ENCODE measurements at places on chromosomes 2 and 18.

DNA sequence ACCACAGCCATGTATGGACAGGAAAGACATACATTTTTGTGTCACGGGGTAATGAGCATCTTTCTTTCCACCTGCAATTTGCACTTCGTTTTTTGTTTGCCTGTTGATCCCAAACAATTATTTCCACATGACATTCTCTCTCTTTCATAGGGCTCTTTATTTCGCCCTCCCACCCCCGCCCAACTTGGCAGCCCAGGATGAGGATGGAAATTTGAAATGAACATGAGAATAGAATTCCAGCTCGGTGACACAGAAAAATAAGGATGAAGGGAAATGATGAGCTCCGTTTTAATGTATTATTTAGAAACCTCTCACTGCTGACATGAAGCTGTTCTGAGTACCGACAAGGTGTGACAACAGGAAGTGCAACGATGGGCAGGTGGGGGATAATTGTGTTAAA lies 443.3 kb downstream of the SOCS6 start:
- no peaks in the 10 kb centered on the region for H3K4me1 ChIP-seq
- no peaks in the 10 kb centered on the region for H3K27me3 ChIP-seq
- H3K36me3 ChIP-seq, result no peaks in the 10 kb centered on the region
- no peak overlapping the region for H3K4me3 ChIP-seq
- no peak for DNase-seq

GRCh38 chr2:174781298-174781697 lies 17.0 kb upstream of the CHRNA1 start:
- H3K27ac ChIP-seq, result no peak overlapping the region
- peaks cover 35% of the 10 kb centered on the region for H3K4me1 ChIP-seq
- no peak for DNase-seq
- H3K36me3 ChIP-seq, result no peaks in the 10 kb centered on the region

- H3K27me3 ChIP-seq, result no peaks in the 10 kb centered on the region
- no peak overlapping the region for H3K4me3 ChIP-seq
- H3K36me3 ChIP-seq, result no peaks in the 10 kb centered on the region
- DNase-seq, result no peak
- peaks cover 9% of the 10 kb centered on the region for H3K4me1 ChIP-seq
These were observed 10.4 kb upstream of the GALNT1 start for GRCh38 chr18:35571138-35571537.

DNA sequence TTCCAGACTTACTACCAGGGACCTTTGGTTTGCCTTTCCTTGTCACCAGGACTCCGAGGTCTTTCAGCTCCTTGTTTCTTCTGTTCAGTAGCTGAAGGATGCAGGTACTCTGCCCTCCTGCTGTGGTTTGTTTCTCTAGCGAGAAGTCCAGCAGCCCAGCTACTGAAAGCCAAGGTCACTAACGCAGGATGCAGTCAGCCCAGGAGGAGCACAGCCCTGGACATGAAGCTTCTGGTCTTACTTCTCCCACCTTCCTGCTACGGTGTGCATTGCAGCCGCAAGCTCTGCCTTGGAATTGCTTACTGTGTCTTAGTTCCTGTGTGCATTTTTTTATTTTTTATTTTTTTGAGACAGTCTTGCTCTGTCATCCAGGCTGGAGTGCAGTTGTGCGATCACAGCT lies 62.4 kb downstream of the DGKD start:
- peaks cover 4% of the 10 kb centered on the region for H3K36me3 ChIP-seq
- no peak for DNase-seq
- H3K27me3 ChIP-seq, result no peaks in the 10 kb centered on the region
- H3K4me1 ChIP-seq, result peaks cover 73% of the 10 kb centered on the region
- H3K4me3 ChIP-seq, result no peak overlapping the region

- no peaks in the 10 kb centered on the region for H3K4me1 ChIP-seq
- H3K27me3 ChIP-seq, result no peaks in the 10 kb centered on the region
- H3K4me3 ChIP-seq, result no peak overlapping the region
- no peaks in the 10 kb centered on the region for H3K36me3 ChIP-seq
These were observed 62.5 kb upstream of the HPCAL1 start for GRCh38 chr2:10240161-10240681.

DNA sequence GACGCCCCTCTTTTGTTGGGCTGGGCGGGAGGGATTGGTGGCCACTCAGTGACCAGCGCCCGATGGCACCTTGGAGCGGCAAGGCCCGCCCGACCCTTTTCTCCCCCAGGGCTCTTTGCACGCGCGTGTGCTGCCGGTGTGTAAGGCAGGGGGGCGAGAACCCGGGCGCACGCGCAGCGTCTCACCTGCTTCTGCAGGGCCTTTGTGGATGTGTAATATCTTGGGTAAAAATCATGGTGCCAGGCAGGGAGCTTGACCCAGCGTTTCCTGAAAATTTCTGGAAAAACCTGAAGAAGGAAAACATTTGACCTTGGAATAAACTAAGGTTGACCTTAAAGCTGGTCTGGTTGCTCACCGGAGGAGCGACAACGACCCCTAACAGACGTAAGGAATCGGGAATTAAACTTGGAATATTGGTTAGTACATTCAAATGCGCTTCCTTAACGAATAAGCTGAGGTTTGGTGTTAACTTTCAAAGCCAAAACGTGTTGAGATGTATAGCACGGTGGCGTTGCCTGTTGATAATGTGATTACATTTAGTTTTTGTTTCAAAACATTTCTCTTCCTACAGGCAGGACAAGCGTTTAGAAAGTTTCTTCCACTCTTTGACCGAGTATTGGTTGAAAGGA lies 438 bp downstream of the HSPE1 start:
- H3K36me3 ChIP-seq, result peaks cover 30% of the 10 kb centered on the region
- H3K4me1 ChIP-seq, result peaks cover 57% of the 10 kb centered on the region
- peak overlapping the region; percentile 98 for H3K27ac ChIP-seq
- DNase-seq, result no peak
- H3K27me3 ChIP-seq, result no peaks in the 10 kb centered on the region

DNA sequence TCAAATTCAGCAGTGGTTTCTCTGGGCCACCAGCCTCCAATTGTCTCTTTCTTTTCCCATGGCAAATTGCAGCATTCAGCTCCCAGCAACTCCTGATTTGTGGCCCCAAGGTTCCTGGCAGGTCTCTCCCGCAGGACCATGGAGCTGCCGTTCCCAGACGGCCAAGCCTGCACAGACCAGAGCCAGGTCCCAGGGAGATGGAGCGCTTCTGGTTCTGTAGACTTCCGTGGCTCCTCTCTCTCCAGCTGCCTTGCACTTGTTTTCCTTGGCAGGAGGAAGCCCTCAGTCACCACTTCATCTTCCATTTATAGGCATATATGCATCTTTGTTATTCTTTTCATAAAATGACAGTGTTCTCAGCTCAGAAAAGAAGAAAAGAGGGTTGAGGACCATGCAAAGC lies 21.7 kb downstream of the TNP1 start:
- no peaks in the 10 kb centered on the region for H3K4me1 ChIP-seq
- H3K27ac ChIP-seq, result no peak overlapping the region
- H3K4me3 ChIP-seq, result no peak overlapping the region
- no peaks in the 10 kb centered on the region for H3K36me3 ChIP-seq
- no peaks in the 10 kb centered on the region for H3K27me3 ChIP-seq
- no peak for DNase-seq

DNA sequence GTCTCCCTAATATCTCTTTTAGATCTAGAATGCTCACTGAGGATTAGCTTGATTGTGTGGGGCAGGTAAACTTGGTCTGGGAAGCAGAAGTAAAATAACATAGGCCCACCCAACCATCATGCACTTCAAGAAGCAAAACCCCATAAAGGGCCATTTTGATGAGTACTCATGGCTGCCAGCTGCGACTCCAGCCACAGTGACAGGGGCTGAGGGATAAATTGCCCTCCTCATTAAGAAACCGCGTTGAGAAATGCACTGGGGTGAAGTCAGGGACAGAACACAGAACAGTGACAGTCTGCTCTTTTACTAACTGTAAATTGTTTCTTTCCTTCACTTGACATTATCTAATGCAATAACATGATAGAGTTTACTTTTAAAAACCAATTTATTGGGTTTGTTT lies 60.2 kb downstream of the RND3 start:
- no peaks in the 10 kb centered on the region for H3K4me1 ChIP-seq
- no peak overlapping the region for H3K27ac ChIP-seq
- DNase-seq, result no peak
- no peak overlapping the region for H3K4me3 ChIP-seq
- no peaks in the 10 kb centered on the region for H3K27me3 ChIP-seq
- H3K36me3 ChIP-seq, result no peaks in the 10 kb centered on the region

GRCh38 chr2:197092431-197092830 lies 165.9 kb upstream of the PGAP1 start:
- H3K27me3 ChIP-seq, result no peaks in the 10 kb centered on the region
- DNase-seq, result no peak
- no peak overlapping the region for H3K27ac ChIP-seq
- H3K4me1 ChIP-seq, result no peaks in the 10 kb centered on the region
- H3K36me3 ChIP-seq, result peaks cover 83% of the 10 kb centered on the region

DNA sequence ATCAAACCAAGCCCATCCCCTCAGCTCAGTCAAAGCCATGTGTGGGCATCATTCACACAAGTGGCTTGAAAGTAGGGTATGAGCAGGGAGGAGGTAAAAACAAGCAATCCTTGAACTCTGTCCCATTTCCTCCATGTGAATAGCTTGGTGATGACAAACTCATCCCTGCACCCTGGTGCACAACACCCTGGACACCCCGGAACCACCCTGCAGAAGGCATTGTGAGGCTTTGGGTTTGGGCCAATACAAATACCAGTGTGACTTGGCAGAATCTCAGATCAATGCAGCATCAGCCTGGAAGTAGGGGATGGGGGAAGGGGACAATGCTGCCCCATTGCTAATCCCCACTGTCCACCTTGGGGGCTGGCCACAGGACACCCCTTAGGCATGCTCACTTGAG lies 28.6 kb downstream of the TGFA start:
- H3K4me1 ChIP-seq, result no peaks in the 10 kb centered on the region
- H3K27ac ChIP-seq, result no peak overlapping the region
- H3K4me3 ChIP-seq, result no peak overlapping the region
- no peaks in the 10 kb centered on the region for H3K27me3 ChIP-seq

- H3K4me1 ChIP-seq, result no peaks in the 10 kb centered on the region
- no peaks in the 10 kb centered on the region for H3K27me3 ChIP-seq
- no peak overlapping the region for H3K4me3 ChIP-seq
- DNase-seq, result no peak
- H3K27ac ChIP-seq, result no peak overlapping the region
These were observed 36.3 kb upstream of the CCDC68 start for GRCh38 chr18:54995421-54996143.

- H3K4me1 ChIP-seq, result no peaks in the 10 kb centered on the region
- H3K27ac ChIP-seq, result no peak overlapping the region
- peaks cover 12% of the 10 kb centered on the region for H3K27me3 ChIP-seq
- no peak overlapping the region for H3K4me3 ChIP-seq
These were observed 44.9 kb upstream of the LONRF2 start for GRCh38 chr2:100367163-100367562.

DNA sequence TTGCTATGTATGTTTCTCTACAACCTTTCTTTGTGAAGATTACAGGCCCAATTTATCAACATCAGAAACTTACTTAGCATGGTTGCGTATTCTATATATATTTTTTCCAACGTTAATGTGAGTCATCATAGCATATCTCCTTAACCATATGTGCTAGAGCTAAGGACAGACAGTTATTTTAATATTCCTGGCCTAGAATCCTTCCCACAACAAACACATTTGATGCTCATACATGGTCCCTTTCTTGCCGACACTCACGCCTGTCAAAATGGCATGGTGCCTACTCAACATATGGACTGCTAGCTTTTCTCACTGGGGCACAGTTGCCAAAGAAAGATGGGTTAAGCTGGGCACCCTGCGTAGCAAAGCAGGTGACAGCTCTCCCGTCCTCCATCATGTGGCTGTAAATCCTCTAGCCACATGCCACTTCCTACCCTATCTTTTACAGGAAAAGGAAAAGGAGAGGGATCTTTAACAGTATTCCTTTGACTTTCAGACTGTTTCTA lies 75.2 kb upstream of the GALNT5 start:
- H3K4me3 ChIP-seq, result no peak overlapping the region
- DNase-seq, result no peak
- H3K36me3 ChIP-seq, result no peaks in the 10 kb centered on the region
- no peak overlapping the region for H3K27ac ChIP-seq

- no peaks in the 10 kb centered on the region for H3K4me1 ChIP-seq
- H3K4me3 ChIP-seq, result no peak overlapping the region
- H3K27ac ChIP-seq, result no peak overlapping the region
- peaks cover 5% of the 10 kb centered on the region for H3K27me3 ChIP-seq
- H3K36me3 ChIP-seq, result no peaks in the 10 kb centered on the region
These were observed 69.9 kb upstream of the ITGA6 start for GRCh38 chr2:172357442-172357841.

DNA sequence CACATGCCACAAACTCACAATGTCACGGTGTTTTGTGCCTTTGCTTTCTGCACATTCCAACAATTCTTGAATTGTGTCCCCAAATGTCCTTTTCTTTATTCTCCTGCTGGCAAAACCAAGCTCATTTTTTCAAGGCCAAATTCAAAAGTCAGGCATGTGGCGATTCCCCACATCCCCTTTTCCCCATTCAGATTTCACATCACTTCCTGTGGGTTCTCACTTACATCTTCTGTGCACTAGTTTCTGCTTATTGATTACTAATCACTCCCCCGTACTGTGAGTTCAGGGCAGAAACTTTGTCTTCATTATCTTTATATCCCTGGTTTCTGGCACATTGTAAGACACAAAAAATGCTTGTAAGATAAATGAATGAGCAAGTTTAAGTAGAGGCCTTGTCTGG lies 69.2 kb downstream of the AP1S3 start:
- DNase-seq, result no peak
- H3K27me3 ChIP-seq, result no peaks in the 10 kb centered on the region
- H3K4me1 ChIP-seq, result no peaks in the 10 kb centered on the region
- H3K27ac ChIP-seq, result no peak overlapping the region
- no peak overlapping the region for H3K4me3 ChIP-seq

GRCh38 chr2:240463866-240464481 lies 28.5 kb downstream of the GPC1 start:
- no peaks in the 10 kb centered on the region for H3K36me3 ChIP-seq
- no peak for DNase-seq
- no peaks in the 10 kb centered on the region for H3K4me1 ChIP-seq
- H3K4me3 ChIP-seq, result no peak overlapping the region

- peaks cover 13% of the 10 kb centered on the region for H3K36me3 ChIP-seq
- no peak overlapping the region for H3K27ac ChIP-seq
- no peaks in the 10 kb centered on the region for H3K27me3 ChIP-seq
- DNase-seq, result no peak
- no peak overlapping the region for H3K4me3 ChIP-seq
These were observed 174.8 kb downstream of the DYM start for GRCh38 chr18:49285627-49286026.

DNA sequence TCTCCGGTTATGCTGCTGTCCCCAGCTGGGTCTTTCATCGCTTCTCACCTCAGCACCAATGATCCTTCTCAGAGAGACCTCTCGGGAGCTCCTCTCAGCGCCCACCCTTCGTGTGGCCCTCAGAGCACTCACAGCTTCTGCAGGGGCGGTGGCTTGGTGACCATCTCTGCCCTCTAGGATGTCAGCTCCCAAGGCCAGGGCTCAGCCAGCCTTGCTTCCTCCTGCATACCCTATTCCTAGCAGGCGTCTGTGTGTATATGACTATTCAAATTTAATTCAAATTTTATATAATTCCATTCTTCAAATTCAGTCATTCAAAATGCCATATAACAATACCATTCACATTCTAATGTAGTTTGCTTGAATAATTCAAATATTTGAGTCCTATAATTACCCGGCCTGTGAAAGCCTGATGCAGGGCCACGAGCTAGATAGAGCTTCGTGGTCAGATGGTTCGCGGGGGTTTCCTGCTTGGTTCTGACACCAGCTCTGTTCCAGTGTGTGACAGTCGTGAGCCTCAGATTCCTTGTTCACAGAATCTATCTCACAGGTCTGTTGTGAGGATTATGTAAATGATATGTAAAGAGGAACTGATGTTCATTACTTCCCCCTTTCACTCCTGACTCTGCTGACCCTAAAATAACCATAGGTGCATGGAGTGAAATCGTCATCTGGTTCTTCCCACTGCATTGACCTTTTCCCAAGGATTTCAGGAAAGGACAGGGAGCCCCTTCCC lies 94.0 kb upstream of the CNGA3 start:
- peaks cover 1% of the 10 kb centered on the region for H3K27me3 ChIP-seq
- no peak overlapping the region for H3K27ac ChIP-seq
- H3K36me3 ChIP-seq, result no peaks in the 10 kb centered on the region
- DNase-seq, result no peak
- H3K4me3 ChIP-seq, result no peak overlapping the region
